ENCODE measurements at places on chromosomes 3 and 15. TPM values are rescaled to one million over a fixed set of nuclear protein-coding genes. Genes with fewer than 3 reads are reported as not detected.

DNA sequence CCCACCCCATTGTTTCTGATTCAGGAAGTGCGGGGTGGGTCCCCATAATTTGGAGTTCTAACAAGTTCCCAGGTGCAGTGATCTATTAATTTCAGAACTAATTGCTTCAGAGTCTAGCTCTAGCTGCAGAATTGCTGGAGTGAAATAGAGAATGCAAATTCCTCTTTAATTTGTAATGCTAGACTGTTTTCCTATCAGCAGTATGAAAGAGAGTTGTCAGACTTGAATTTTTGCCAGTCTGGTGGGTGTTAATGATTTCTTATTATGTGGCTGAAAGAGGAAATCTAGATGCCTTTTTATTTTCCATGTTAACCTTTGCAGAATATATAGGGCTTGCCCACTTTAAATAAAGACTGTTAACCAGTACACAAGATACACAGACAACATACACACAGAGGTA lies 23.7 kb downstream of the APH1B start:
- DNase-seq: no peak

GRCh38 chr3:51384055-51384725 lies 901 bp upstream of the MANF start:
- DNase-seq: no peak

DNA sequence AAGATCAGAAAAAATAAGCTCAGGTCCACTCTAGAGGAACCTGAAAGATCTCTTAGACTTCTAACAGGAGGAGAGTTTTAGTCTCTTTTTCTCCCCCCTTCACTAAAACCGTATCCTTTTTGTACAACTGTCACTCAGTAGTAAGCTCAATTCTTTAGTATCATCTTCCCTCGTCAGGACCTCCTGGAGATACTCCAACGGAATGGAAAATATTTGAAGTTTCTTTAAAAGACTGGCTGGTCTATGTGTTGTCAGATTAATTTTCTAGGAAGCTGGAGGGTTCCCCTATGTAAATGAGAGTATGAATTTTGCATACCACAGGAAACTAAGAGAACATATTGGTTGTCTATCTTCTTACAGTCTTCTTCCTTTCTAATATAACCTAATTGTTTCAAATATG lies 747.7 kb upstream of the CBLB start:
- DNase-seq: no peak

- DNase-seq: no peak
Observed at GRCh38 chr15:59473226-59473625, 35.2 kb downstream of the FAM81A start.

DNA sequence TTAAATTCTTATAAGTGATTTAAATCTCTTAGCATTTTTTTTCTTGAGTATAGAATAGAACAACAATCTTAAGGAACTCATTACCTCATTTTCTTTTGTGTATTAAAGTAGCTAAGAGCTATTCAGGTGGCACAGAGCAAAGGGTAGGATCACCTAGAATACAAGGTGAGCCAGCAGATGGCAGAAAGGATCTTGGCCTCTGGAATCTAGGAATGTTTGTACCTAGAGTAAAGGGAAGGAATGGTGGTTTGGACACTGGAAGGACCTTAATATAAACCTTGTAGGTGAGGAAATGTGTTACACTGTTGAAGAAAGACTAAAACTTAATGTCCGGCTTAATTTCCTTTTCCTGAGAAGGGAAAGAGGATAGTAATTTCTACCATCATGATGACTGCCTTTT lies 89.0 kb downstream of the GHSR start:
- DNase-seq: no peak

DNA sequence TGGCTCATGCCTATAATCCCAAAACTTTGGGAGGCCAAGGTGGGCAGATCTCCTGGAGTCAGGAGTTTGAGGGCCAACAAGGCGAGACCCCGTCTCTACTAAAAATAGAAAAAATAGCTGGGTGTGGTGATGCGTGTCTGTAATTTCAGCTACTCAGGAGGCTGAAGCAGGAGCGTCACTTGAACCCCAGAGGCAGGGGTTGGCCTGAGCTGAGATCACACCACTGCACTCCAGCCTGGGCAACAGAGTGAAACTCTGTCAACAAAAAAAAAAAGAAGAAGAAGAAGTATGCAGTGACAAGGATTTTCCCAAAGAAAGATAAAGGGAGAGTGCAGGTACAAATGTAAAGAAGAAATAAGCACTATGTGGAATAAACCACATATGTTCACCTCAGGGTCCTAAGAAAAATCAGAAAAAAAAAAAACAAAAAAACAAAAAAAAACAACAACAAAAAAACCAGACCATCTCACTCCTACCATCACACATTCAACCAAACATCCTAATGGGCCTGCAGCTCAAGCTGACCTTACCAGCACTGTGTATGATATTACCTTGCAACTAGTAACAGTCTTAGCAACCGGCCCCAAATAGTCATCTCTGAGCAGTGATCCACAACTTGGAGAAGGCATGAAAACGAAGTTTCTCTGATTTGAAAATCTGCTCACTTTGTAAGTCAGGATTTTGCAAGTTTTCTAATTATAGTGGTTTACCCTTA lies 296.7 kb upstream of the PROK2 start:
- no peak for DNase-seq

GRCh38 chr3:183826448-183827250 lies 1.3 kb upstream of the MAP6D1 start:
- no peak for DNase-seq

GRCh38 chr3:53009826-53010539 lies 35.9 kb downstream of the SFMBT1 start:
- DNase-seq: no peak

- DNase-seq: no peak
Observed at GRCh38 chr15:50249704-50250103, 15.8 kb downstream of the HDC start.

DNA sequence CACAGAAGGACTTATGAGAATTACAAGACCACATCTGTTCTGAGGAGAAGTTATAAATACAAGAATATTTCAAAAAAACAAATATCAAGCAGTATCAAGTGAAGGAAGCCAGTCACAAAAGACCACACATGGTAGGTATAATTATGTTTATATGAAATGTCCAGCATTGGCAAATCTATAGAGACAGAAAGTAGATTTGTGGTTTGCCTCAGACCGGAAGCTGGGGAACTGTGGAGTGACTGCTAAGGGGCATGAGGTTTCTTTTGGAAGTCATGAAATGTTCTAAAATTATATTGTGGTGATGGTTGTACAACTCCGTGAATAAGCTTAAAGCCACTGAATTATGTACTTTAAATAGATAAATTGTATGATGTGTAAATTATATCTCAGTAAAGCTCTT lies 136.9 kb downstream of the FRMD5 start:
- no peak for DNase-seq

Gene DPPA2
- not detected for total RNA-seq

Gene NR2E3
- total RNA-seq: not detected
